ENCODE measurements at places on chromosomes 4 and X. TPM values are rescaled to one million over a fixed set of nuclear protein-coding genes. Genes with fewer than 3 reads are reported as not detected.

Gene AFF2
- 3.7 TPM for total RNA-seq

Gene MAGEB10
- not detected for total RNA-seq

DNA sequence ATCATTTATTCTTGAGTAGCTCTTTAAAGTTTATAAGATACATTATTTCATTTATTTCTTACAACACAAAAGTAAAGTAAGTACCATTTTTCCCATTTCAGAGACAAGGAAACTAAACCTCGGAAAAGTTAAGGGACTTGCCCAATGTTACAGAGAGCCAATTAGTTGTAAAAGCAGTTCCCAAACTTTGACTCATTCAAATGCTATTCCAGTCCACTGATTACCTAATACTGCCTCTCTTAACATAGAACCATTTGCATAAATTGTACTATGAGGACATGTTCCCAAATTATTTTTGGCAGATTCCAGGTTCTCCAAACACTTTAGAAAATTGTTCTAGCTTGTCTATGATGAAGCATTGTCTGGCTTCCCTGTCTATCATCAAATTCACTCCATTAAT, 45.6 kb upstream of the GRIA3 start:
- no peaks in the 10 kb centered on the region for H3K36me3 ChIP-seq
- no peak overlapping the region for H3K4me3 ChIP-seq
- H3K4me1 ChIP-seq: no peaks in the 10 kb centered on the region
- no peak overlapping the region for H3K27ac ChIP-seq

DNA sequence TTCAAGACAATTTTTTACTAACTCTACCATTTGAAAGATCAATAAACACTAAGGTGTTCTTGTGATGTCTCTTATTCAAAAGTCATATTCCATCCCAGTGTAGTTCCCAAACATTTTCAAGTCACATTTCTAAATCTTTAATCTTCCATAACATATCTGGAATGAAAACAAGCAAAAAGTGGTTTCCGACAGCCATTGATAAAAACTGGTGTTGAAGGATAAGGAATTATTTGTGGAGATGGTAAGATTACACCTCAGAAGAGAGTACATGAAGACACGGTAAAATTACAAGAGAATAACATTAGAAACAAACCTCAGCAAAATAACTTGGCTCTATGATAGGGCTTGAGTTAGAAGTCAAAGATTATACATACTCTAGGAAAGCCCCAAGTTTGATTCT, 4.3 kb downstream of the CHIC2 start:
- H3K4me3 ChIP-seq: no peak overlapping the region
- peaks cover 3% of the 10 kb centered on the region for H3K4me1 ChIP-seq
- no peaks in the 10 kb centered on the region for H3K36me3 ChIP-seq
- no peak for DNase-seq

Gene ADH7
- not detected for total RNA-seq

GRCh38 chrX:54423161-54423888, 16.9 kb upstream of the TSR2 start:
- no peaks in the 10 kb centered on the region for H3K36me3 ChIP-seq
- no peaks in the 10 kb centered on the region for H3K4me1 ChIP-seq
- H3K27ac ChIP-seq: no peak overlapping the region

DNA sequence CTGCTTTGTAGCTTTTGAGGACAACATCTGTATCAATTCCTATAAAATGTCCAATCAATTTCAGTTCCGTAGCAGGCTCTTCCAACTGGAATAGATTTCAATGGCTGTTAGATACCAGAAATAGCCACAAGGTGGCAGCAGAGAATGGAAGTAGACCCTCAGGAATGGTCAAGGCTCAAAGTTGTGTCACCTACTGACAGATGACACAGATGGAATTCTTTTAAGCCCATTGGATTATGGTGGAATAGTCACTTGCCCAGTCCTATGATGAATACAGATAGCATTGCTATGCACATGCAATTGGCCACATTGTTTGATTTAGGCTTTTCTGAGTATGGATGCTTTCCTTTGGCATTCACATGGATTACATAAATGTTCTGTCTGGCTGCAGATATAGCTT, 130.4 kb upstream of the RADX start:
- peak; percentile 79 for DNase-seq
- H3K27ac ChIP-seq: no peak overlapping the region
- H3K4me3 ChIP-seq: no peak overlapping the region
- no peaks in the 10 kb centered on the region for H3K4me1 ChIP-seq
- H3K27me3 ChIP-seq: peaks cover 6% of the 10 kb centered on the region

- H3K27ac ChIP-seq: peak overlapping the region; percentile 91
- H3K4me1 ChIP-seq: peaks cover 9% of the 10 kb centered on the region
- peak; percentile 34 for DNase-seq
- no peaks in the 10 kb centered on the region for H3K36me3 ChIP-seq
- H3K4me3 ChIP-seq: no peak overlapping the region
Measured at GRCh38 chr4:3304831-3305609, 12.2 kb downstream of the RGS12 start.

Gene RTL3
- not detected for total RNA-seq

GRCh38 chr4:116838609-116839008, 246.8 kb downstream of the TRAM1L1 start:
- no peak for DNase-seq
- no peaks in the 10 kb centered on the region for H3K36me3 ChIP-seq
- no peak overlapping the region for H3K4me3 ChIP-seq

DNA sequence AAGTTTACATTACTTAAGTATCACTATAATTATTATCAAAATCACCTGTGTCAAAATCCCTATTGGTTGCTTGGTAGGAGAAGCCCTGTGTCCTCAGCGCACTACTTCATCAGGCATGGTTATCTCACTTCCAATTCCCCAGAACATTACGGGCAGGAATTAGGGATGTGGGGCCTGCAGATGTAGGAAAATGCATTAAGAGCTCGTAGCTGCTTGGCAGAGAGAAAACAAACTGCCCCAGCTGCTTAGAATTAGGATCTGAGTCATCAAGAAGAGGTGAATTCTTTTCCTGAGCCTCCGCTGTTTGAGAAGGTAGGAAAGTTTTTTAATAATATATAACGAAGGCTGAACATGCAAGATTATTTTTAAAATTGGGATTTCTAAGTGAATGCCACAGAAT, 31.1 kb upstream of the CLNK start:
- no peak overlapping the region for H3K27ac ChIP-seq
- no peaks in the 10 kb centered on the region for H3K4me1 ChIP-seq
- no peaks in the 10 kb centered on the region for H3K27me3 ChIP-seq
- no peak for DNase-seq
- no peaks in the 10 kb centered on the region for H3K36me3 ChIP-seq
- no peak overlapping the region for H3K4me3 ChIP-seq

DNA sequence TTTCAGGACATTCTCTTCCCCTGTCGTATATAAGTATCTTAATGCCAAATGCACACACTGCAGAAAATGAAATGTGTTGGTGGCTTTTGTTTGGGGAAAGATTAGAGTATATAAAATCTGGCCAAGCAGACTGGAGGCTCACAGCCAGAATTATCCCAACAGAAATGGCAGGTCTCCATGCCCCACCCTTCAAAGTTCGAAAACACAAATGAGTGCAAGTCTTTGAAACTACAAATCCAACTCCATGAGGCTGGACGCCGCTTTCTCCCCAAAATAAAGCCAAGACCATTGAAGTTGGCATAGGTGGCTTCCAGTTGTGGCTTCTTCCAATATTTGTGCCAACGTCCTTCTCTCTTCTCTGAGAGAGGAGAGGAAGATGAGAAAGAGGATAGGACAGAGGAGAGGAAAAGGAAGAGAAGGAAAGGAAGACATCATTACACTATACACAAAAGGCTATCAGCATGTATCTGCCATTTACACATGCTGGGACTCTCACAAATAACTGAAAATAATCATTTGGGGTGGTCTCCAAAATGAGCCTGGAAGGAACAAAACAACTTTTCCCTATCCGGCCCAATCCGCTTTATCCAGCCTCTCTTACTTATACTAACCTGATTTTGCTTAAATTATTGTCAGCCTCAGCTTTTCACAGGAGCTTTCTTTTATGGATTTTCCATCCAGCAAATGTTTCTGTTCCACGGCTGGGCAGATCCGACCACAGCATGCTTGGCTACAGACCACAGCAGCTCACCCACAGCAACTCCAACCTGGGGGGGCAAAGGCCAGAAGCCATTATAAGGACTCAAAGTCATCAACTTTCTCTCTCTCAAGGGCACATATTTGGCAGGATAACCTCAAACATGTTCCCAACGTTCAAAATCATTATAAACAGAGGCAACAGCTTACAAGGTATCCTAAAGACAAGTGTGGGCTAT, 71.7 kb downstream of the APBB2 start:
- no peaks in the 10 kb centered on the region for H3K27me3 ChIP-seq
- no peak overlapping the region for H3K27ac ChIP-seq
- no peak for DNase-seq
- H3K4me3 ChIP-seq: no peak overlapping the region
- peaks cover 23% of the 10 kb centered on the region for H3K4me1 ChIP-seq

Gene RNF150
- total RNA-seq: 10.8 TPM

Gene GABRE
- 5.6 TPM for total RNA-seq

Gene CLDN34
- total RNA-seq: 0.47 TPM

GRCh38 chr4:158053086-158053485, 119.7 kb downstream of the GASK1B start:
- no peak for DNase-seq
- no peaks in the 10 kb centered on the region for H3K27me3 ChIP-seq
- H3K36me3 ChIP-seq: no peaks in the 10 kb centered on the region
- H3K27ac ChIP-seq: no peak overlapping the region
- peaks cover 11% of the 10 kb centered on the region for H3K4me1 ChIP-seq

GRCh38 chrX:31323658-31324057, 251.8 kb upstream of the FTHL17 start:
- no peaks in the 10 kb centered on the region for H3K4me1 ChIP-seq
- DNase-seq: no peak
- no peaks in the 10 kb centered on the region for H3K36me3 ChIP-seq

DNA sequence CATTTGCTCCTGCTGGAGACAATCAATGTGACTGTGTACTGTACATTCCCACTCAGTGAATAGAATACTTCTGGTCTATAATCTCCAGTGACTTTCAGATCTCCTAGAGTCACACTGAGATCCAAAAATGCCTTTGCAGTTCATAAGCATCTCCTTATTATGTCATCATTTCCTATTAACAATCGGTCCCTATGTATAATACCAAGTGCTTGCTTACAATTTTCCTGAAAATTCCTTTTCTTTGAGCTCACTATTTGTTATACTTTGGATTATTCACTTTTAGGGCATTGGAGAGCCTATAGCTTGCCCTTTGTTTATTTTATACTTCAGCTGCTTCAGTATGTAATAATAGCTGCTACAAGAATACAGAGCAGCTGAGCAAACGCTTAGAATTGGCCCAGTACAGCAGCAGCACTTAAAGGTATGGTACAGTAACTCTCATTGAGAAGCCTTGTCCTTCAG, 313.0 kb downstream of the DCTD start:
- no peaks in the 10 kb centered on the region for H3K4me1 ChIP-seq
- no peaks in the 10 kb centered on the region for H3K27me3 ChIP-seq
- no peak for DNase-seq

- no peaks in the 10 kb centered on the region for H3K27me3 ChIP-seq
- no peaks in the 10 kb centered on the region for H3K4me1 ChIP-seq
- H3K36me3 ChIP-seq: no peaks in the 10 kb centered on the region
Measured at GRCh38 chrX:115251458-115252233, 17.8 kb upstream of the LRCH2 start.

Gene BEND4
- total RNA-seq: 11.6 TPM

Gene SORCS2
- 1.5 TPM for total RNA-seq

DNA sequence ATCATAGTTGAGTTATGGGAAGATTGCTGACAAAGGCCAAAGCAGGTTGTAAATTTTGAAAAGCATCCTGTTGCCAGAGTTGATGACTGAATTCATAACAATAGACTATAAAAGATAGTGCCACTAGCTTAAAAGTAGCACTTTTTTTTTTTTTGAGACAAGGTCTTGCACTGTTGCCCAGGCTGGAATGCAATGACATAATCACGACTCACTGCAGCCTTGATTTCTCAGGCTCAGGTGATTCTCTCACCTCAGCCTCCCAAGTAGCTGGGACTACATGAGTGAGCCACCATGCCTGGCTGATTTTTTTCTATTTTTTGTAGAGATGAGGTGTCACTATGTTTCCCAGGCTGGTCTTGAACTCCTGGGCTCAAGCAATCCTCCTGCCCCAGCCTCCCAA, 122.7 kb downstream of the SPOCK3 start:
- H3K4me1 ChIP-seq: peaks cover 9% of the 10 kb centered on the region
- no peak overlapping the region for H3K4me3 ChIP-seq
- no peak overlapping the region for H3K27ac ChIP-seq
- no peak for DNase-seq

Gene FANCB
- total RNA-seq: 15.2 TPM

DNA sequence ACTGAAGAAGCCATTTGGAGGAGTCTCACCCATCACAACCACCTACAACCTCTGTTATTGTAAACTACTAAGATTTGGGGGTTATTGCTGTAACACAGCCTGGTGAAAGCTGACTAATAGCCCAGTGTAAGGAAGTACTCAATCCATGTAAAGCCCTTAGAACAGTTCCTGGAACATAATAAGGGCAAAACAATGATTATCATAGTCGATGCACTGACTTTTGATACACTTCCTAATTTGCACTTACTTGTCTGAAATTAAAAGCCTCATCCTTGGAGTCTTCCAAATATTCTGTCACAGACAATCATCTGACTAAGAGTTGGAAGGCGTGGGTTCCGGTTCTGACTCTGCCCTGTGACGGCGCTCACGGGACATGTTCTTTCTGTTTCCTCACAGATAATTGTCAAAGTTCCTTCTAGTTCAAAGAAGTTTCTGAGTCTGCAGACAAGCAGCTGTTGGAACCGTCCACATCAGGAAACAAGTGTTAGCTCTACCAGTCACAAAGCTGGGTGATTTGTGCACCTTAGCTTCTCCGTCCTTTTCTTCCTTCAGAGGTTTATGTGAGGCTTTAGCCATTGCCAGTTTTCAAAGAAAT, 33.4 kb upstream of the RASGEF1B start:
- no peak overlapping the region for H3K4me3 ChIP-seq
- no peak overlapping the region for H3K27ac ChIP-seq
- H3K36me3 ChIP-seq: no peaks in the 10 kb centered on the region
- no peaks in the 10 kb centered on the region for H3K27me3 ChIP-seq

DNA sequence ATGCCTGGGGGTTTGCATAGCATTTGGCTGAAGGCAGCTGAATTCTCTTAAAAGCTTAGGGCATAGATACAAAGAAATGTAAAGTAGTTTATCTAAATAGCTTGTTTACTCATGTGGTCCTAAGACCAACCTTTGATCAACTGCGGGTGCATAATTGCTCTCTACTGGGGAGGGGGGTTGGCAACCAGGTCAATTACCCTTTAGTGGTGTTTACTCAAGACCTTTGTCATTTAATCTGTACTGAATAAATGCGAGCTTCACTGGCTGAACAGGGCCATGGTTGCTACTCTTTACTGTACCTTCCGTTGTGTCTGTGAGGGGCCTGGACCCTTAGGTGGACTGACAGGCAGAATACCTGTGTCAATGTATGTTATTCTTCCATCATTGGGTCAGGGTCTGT, 102.7 kb upstream of the FAM9C start:
- DNase-seq: no peak
- H3K36me3 ChIP-seq: no peaks in the 10 kb centered on the region
- H3K27me3 ChIP-seq: no peaks in the 10 kb centered on the region
- no peaks in the 10 kb centered on the region for H3K4me1 ChIP-seq

Measured in endodermal cell (in vitro differentiated cells).